ENCODE measurements at places on chromosomes 5 and 9.

DNA sequence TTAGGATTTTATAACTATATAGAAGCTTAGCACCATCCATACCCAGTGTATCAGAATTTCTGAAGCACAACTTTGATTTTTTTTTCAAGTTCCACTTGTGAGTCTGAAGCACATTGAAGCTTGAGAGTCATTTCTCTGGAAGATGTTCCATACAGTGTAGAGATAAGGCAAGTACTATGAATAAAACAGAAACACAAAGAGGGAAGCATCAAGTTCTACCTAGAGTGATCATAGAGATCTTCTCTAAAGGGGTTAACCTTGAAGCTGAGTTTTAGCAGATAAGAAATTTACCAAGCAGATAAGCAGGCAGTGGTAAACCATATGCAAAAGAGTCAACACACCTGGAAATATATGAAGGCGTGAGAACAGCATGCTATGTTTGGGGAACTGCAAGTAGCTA lies 125.3 kb downstream of the MCTP1 start:
- DNase-seq: no peak

DNA sequence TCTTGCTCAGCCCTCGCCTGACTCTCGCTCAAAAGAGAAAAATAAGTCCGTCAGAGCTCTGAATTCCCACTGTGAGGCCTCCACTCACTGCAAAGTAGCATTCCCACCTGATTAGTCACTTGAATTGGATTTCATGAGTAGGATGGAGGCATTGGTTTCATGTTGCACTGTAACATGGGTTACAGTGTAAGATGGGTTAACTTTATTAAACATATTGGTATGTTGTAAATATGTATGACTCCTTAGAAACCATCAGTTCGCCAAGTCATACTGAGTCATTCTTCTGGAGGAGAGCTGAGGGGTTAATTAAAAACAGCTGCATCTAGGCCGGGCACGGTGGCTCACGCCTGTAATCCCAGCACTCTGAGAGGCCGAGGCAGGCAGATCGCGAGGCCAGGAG lies 93.8 kb upstream of the BNC2 start:
- no peak for DNase-seq

DNA sequence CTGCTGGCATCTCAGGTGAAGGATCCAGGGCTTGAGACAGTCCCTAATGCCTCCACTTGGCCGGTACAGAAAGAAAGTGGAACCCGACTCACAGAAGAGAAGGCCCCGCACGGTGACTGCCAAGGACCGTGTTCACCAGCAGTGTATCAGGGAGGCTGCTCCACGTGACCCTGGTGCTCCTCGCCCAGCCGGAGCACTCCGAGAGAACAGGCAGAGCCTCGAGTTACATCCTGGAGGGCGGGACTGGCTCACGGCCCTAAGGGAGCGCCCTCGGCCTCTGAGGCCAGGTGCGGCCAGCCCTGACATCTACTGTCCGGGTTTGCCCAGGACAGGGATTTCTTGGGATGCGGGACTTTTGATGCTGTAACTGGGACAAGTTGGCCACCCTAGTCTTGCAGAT lies 104.0 kb upstream of the SARDH start:
- no peak for DNase-seq

GRCh38 chr5:145834917-145835847 lies at the start of gene PRELID2:
Gene PRELID2 (minus strand): TSS chr5:145835342. CDS start chr5:145835251, 91 bp downstream.
- DNase-seq: peak; percentile 23

GRCh38 chr5:119453040-119453373 lies 710 bp downstream of the HSD17B4 start:
- DNase-seq: no peak

GRCh38 chr5:6633469-6634245 lies 417 bp downstream of the SRD5A1 start:
- peak; percentile 3 for DNase-seq

GRCh38 chr9:112541685-112542084 lies 55.1 kb downstream of the KIAA1958 start:
- DNase-seq: no peak
